ENCODE measurements at places on chromosomes 16 and 17.

DNA sequence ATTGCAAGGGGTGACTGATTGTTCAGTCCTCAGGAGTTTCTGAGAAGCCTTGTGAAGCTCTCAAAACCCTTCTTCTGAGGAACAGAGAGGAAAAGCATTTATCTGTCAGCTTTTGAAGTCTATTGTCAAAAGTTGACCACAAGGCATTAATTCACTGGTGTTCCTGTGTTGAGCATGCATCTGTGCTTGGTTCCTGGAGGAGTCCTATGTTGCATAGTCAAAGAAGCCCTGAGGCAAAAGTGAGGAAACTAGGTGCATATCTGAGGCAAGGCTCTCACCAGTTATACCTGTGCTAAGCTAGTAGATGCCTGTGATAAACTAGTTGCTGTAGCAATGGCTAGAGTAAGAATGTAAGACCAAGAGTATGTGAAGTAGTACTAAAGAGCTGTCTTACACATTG, 1.8 kb upstream of the HEATR6 start:
- DNase-seq, result no peak

DNA sequence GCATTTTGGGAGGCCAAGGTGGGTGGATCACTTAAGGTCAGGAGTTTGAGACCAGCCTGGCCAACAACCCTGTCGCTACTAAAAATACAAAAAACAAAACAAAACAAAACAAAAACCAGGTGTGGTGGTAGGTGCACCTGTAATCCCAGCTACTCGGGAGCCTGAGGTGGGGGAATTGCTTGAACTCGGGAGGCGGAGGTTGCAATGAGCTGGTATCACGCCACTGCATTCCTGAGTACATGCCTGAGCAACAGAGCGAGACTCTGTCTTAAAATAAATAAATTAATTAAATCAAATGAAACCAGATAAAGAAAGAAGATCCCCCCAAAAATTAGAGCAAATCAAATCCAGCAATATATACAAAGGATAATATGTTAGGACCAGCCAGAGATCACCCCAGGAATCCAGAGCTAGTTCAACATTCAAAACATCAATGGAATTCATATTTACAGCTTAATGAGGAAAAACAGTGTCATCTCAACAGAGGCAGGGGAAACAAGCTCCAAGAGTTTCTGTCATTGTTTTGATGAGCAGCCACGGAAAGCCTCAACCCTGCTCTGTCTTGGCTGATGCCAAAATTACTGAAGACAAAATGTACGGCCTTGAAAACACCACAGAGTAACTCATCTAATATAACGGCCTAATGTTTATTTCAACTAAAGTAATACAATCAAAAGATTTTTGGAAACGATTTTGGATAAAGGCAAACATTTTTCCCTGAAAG, 3.7 kb downstream of the PEMT start:
- DNase-seq, result no peak

DNA sequence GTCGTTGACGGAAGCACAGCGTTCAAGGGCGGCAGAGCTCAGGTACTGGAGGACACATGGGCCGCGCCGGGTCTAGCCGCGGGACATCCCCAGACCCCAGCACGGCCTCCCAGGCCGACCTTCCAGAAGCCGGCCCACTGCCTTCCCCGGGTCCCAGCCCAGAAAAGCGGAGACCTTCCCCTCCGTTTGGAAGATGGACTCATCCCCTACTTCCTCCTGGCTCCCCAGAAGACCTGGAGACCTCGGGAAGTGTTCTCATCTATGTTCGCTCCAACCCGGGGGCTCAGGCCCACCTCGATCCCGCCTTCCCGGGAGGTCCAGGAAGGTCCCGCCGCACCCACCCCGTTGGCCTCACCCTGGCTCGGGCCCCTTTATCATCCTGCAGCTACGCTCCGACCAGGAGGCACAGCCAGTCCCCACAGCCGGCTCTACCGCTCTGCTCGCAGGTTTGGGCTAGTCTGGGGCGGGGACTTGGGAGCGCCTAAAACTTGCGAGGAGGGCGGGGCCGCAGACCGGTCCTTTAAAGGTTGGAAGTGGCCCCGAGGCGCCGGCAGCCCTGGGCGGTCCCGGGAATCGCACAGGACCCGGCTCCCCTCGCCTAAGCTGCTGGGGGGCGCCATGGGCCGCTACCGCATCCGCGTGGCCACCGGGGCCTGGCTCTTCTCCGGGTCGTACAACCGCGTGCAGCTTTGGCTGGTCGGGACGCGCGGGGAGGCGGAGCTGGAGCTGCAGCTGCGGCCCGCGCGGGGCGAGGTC, at the start of gene ALOX12:
TSS of gene ALOX12 (plus strand) at position 550 of the 756 bp plus-strand sequence. CDS start at position 619, 69 bp downstream.
- DNase-seq, result no peak

- DNase-seq, result peak; percentile 73
Measured at GRCh38 chr17:9256751-9257629, 235.7 kb downstream of the NTN1 start.

DNA sequence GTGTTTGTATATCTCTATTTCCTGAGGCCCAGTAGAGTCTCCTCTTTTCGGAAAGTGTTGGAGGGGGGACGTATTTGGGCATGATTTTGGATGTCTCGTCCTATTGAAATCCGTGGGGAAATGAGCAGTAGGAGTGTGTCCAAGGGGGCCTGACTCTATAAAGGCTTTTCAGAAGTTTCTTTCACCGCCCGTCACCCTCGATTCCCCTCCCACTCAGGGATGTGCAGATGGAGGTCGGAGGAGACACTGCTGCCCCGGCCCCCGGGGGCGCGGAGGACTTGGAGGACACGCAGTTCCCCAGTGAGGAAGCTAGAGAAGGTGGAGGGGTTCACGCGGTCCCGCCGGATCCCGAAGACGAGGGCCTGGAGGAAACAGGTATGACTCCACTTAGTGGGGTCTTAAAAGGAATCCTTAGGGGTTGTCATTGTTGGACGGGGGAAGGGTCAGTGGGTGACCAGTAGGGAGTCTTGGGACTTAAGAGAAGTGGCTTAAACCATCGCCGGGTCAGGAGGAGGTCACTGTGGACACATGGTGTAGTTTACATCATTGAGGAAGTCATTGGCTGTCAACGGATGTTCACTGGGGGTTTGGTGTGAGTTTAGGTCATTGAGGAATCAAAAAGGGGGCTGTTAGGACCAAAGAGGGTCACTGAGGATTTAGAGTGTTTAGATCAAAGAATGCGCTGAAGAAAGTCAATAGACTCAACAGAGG, 424 bp downstream of the MON1B start:
- DNase-seq, result no peak

DNA sequence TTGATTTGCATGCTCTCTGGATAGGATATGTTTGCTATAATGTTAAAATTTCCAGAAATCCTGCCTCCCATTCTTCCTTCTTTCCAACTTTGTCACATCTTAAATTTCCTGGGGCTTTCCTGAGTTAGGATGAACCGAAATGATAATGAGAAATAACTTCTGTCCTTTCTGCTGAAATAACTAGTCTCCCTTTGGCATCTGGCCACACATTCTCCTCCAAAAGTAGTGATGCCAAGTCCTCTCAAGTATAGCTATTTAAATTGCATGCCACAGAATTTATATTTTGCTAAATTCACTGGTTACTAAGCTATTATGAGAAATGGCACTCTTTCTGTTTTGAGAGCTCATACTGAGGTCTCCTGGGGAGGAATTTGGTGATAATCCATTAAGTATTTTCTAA, 30.6 kb downstream of the FAM20A start:
- DNase-seq, result no peak

DNA sequence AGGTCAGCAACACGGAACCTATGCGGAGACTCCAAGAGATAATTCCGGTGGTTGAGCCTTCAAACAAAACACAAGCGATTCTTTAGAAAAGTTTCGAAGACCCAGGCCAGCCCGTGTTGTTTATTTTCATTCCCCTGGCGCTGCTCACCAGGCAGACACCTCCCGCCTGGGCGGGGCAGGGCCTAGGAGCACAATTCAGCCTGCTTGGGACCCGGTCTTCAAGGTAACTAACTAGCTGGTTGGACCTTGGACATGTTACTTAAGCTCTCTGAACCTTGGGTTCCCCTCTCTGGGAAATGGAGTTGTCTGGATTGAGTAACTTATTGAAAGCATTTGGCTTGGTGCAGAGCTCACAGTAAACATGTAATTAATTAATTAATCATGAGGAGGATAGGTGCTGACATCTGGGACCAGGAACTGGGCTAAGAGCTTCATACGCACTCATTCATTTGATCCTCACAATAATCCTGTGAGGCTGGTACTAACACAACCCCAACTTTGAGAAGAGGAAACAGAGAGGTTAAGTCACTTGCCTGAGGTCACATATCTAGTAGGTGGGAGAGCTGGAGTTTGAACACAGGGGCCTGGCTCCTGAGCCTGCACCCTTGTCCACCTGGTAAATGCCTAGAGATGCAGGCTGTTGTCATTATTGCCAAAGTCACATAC, 125.3 kb upstream of the SMURF2 start:
- DNase-seq, result no peak

DNA sequence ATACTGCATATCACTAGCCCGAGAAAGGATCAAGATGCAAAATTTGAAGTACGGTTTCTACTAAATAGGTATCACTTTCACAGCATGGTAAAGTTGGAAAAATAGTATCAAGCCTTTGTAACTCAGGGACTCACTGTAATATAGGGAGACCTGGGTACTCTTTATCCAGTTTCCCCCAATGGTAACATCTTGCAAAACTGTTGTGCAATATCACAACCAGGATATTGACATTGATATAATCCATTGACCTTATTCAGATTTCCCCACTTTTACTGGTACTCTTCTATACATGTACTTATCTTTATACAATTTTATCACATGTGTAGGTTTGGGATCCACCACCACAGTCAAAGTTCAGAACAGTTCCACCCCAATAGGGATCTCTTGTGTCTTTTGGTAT, 20.4 kb upstream of the GINS3 start:
- DNase-seq, result no peak

DNA sequence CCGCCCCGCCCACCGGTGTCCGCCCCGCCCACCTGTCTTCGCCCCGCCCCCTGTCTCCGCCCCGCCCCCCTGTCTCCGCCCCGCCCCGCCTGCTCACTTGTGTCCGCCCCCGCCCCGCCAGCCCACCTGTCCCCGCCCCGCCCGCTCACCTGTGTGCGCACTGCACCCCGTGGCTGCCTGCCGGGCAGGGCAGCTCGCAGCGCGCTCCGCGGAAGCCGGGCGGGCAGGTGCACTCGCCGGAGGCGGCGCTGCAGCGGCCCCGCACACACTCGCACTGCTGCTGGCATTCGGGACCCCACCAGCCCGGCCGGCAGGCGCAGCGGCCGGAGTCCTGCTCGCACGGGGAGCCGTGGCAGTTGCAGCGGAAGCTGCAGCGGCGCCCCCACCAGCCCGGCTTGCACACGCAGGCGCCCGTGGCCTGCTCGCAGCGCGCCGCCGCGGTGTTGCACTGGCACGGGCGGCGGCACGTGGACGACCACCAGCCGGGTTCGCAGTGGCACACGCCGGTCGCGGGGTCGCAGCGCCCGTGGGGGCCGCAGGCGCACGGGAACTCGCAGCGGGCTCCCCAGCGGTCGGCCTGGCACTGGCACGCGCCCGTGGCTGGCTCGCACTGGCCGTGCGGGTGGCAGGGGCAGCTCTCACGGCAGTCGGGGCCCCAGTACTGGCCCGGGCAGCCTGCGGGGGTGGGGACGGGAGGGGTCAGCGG, 2.1 kb downstream of the SCARF1 start:
- DNase-seq, result peak; percentile 46

DNA sequence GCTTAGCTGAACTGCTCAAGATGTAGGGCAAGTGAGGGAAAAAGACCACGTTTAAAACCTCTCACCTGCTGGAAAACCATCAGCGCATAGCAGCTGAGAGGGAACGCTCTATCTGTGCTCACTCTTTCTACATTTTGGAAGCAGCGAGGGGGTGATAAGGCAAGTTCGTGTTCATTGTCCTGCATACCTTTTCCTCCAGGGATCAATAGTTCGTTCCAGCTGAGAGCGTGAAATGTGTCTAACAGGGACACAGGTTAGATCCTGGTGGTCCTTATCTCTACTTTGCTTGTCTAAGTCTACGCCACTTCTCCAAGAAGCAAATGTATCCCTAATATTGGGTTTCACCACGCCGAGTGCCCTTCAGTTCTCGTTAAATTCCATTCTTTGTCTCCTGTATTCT, 183.5 kb upstream of the ZFHX3 start:
- no peak for DNase-seq

DNA sequence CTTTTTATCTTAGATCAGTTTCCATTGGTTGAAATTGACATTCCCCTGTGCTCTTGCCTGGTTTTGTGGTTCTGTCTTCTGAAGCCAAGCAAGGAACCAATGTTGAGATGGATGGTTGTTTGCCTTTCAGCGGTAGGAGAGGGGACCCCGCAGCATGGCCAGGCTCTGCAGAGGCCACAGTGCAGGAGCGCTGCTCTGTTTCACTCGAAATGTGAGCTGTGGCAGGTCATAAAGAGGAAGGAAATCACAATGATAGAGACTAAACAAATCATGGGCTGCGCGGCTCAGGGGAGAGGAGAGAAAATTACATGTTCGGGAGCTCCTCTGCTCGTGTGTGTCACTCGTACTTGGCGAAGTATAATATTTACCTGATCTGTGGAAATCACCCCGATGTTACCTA, 148.2 kb downstream of the SNX29 start:
- peak; percentile 31 for DNase-seq

DNA sequence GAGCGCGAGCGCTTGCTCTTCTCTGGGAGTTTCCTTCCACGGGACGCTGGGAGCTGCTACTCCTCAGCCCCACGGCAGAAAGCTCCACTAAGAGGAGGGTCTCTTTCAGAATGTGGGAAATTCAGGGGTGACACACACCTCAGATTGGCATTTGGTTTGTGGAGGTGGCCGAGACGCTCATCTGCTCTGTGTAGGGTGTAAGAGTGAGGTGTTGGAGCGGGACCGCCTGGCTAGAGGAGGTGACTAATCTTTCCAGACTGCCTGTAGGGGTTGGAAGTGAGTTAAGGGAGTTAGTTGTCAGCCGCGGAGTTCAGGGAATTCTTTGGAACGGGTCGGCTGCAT, 735 bp downstream of the PSMD11 start:
- no peak for DNase-seq

GRCh38 chr17:81294512-81295030, 536 bp downstream of the SLC38A10 start:
- DNase-seq, result no peak

DNA sequence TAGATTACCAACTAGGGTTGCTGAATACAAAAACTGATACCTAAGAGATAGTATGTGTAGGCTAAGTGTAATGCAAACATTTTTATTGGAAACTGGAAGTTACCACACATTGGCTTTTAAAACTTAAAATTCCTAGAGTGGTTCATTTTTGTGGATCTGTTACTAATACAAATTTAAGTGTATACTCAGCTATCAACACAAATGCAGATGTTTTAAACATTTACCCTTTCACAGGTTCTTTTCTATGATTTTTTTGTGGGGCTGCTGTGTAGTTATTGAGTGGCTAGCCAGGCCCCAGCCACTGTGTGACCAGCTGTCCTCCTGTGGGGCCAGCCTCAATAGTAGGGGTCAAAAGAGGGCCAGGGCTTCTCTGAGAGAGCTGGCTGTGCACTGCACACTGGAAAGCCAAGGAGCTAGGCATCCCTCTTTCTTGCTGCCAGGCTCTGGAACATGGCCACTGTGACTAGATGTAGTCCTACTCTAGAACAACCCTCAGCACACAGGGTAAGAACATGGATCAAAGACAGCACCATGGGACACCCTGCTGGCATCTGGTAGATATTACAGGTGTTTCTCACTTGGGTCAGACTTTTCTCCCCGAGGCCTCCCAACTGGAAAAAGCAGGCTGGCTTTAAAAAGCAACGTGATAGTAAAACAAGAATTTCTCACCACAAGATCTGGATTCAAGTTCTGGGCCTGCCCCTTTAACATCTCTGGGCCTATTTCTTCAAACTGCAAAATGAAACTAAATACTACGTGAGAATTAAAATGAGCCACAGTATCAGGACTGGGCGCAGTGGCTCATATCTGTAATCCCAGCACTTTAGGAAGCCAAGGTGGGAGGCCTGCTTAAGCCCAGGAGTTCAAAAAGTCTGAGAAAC, 7.3 kb upstream of the VEZF1 start:
- peak; percentile 68 for DNase-seq

- no peak for DNase-seq
Measured at GRCh38 chr16:63365649-63366304, 1329.5 kb upstream of the CDH8 start.
